Stimulated activated CD4-positive, alpha-beta T cell treated with anti-CD3 and anti-CD28 coated beads, Interleukin-12 subunit alpha, Interleukin-12 subunit beta, amount 100 ng/mL, for 24 hours (primary cell): ENCODE measurements at places on chromosomes 1 and 21.

DNA sequence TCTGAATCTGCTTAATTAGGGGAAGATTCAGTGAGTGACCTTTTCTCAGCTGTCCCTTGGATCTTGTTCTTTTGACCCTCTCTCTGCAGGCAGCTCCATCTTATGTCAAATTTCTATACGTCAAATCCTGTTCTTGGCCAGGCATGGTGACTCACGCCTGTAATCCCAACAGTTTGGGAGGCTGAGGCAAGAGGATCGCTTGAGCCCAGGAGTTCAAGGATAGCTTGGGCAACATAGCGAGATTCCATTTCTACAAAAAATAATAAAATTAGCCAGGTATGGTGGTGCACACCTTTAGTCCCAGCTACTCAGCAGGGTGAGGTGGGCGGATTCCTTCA lies 12.3 kb upstream of the CDC42 start:
- no peak for DNase-seq

- no peak for DNase-seq
Measured at GRCh38 chr1:54464477-54465146, 58.4 kb upstream of the SSBP3 start.

- peak; percentile 32 for DNase-seq
Measured at GRCh38 chr1:153567621-153568366, 2.1 kb upstream of the S100A2 start.

GRCh38 chr1:182297335-182297734 lies 94.3 kb downstream of the GLUL start:
- DNase-seq: no peak

DNA sequence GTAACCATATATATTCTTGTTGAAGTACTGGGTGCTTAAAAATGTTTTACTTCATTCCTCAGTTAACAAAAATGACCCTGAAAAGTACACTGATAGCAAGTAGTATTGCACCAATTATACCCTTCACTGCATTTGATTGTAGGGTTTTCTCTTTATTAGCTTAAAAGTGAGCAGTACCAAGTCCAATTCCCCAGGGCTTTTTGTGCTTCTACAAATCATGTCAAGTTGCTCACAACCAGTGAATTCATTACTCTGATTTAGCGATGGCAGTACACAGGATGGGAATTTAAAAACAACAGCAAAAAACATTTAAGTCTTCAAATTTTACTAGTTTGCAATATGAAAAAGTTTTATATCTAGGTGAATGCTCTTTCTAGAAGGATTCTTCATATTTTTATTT lies 436.4 kb downstream of the PTBP2 start:
- DNase-seq: no peak
